Spinal cord (tissue), 10 donors: ENCODE measurements at places on chromosomes 5 and 9. TPM values are rescaled to one million over a fixed set of nuclear protein-coding genes. Genes with fewer than 3 reads are reported as not detected.

DNA sequence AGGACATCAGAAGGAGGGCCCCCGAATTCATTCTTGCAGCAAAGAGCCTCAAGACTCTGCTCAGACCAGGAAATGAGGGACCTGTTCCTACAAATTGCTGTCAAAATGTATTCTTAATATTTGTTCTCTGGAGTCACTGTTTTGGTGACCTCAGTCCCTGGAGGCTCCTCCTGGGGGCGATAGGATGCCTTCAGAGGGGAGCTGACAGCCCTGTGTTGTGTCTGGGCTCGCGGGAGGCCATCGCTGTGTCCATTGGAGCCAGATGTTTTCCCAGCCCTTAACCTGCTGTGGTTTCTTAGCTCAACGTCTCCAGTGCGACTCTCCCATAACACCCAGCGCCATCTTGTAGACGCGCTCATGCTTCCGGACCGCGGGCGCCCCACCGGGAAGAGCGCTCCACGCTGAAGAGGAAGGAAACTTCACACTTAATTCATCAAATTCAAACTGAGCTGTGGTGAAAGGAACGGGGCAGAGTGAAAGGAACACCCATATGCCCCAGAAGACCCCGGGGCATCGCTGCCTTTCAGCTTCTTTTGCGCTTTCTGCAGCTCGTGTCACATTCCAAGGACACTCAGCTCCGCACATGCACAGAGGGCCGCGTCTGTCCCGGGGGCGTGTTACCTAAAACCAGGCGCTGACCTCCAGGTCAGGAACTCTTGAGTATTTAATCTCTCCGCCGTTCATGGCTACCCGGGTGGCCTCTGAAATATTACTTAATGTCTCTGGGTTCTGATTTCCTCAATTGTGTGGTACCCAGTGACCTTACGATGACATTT lies 112.3 kb upstream of the GDNF start:
- DNase-seq, result no peak

DNA sequence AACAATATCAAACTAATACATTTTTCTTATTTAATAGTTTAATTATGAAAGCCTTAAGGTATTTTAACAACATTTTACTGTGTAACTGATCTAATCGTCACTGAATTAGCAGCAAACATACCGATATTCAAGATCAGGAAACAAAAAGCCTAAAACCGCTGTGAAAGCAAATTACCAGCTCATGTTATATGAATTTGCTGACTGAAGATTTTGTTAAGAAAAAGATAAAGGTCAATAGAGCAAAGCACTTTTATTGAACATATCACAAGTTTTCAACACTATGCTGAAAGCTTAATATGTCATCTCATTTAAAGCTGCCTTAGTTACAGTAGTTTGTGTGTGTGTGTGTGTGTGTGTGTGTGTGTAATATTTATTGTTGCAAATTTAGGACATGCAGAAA lies 1634.9 kb upstream of the NUDT12 start:
- DNase-seq, result no peak

DNA sequence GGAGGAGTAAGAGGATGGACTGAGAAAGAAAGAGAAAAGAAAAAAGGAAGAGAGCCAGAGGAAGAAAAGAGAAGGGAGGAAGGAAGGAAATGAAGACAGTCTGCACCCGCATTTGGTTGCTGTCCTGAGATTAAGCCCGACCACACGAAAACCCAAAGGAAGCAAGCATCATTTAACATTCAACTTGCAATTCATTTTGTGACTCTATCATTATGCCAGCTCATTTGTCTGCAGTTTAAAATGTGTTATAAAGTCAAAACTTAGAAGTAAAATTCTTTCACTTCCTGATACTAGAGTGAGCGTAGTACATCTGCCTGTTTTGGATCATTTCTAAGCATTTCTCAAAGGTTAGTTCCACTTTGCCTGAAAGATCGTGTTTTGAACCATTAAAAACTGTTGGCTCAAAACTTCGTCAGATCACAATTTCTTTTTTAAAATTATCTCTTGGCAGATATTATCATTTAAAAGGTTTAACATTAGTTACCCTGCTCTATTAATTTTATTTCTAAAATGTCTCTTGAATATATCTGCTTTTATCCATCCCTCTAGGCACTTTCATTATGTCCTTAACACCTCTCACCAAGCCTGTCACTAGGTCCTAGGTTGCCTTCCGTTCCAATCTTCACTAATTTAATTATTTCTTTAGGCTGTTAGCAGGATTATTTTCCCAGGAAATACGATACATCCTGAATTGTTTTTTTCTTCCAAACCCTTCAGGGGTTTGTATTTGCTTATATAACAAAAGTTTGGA lies 240.9 kb downstream of the TLE4 start:
- no peak for DNase-seq

DNA sequence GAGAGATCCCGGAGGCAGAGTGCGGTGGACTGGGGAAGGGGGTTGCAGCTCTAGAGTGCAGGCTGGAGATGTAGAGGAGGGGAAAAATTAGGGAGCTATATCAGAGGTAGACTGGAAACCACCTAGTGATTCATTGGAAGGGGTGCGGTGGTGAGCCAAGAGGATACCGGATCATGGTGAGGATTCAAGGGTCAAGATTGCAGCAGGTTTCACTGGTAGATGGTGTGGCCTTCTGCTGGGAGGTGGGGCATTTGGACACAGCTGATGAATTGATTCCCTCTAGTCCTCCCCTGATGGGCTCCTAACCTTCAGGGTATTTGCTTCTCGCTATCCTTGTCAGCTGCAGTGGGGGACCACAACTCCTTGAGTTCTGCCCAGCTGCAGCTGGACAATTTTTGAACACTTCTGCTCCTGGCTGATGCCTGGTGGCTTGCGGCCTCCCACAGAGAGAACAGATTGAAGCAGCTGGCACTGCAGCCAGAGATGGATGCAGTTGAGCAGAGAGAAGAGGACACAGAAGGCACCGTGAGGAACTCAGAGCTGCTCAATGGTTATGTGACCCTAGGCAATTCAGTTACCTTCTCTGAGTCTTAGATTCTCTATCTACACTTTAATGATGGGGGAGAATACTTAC lies 134.4 kb upstream of the ABCA1 start:
- DNase-seq, result no peak

- no peak for DNase-seq
Observed at GRCh38 chr5:91224969-91225368, 158.1 kb downstream of the ARRDC3 start.

DNA sequence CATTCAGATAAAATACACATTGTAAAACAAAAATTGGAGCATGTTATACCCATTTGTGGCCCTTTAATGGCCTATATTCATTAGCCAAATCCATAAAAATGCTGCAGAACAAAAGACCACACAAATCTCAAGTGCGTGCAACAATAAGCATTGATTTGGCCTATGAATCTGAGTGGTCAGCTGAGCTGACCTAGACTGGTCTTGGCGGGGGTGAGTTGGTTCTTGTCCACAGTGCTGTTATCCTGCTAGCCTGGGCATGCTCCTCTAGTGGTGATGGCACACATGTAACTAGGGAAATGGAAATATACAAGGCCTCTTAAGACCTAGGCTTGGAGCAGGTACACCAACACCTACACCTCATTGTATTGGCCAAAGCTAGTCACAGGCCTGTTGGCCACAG lies 122.2 kb upstream of the TBCA start:
- DNase-seq, result no peak

Gene GHR
- total RNA-seq, result 12.7 TPM

- no peak for DNase-seq
Observed at GRCh38 chr9:87068177-87068840, 121.0 kb upstream of the GAS1 start.

GRCh38 chr9:37430841-37431597 lies 8.5 kb downstream of the GRHPR start:
- no peak for DNase-seq

DNA sequence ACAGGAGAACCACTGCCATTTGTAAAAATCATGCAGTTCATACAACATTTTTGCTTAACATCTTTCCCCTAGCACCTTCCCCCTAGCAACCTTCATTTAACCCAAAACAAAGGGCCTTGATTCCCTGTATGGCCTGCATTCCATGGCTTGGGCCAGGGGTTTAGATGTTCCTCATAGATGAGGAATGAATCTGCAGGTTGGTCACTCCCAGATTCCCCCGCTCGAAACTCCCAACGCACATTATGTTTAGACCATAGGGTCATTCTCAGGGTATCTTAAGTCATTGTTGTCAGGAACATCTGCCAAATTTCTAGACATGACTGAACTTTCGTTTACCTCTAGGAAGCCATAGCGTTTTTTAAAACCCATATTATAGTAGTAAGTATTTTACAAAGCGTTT lies 282.2 kb upstream of the VLDLR start:
- DNase-seq, result no peak

Gene WDR31
- 3.4 TPM for total RNA-seq

DNA sequence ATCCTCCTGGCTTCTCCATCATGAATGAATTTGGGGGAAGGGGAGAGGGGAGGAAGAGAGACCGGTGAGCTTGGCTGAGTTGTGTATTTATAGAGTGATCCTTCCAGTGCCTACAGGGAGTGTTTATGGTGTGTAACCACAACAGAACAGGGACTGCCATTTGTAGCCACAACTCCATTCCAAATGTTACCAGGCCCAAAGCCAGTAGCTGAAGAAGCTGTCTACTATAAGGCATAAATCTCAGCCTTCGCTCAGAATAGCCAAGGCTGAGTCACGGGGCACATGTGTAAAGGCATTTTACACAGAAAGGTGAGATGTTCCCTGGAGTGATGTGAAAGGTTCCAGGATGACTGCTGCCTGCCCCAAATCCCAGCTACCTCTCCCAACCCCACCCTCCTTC lies 2.5 kb downstream of the TMEM252 start:
- DNase-seq, result peak; percentile 68

Gene WDR38
- 7.9 TPM for total RNA-seq

DNA sequence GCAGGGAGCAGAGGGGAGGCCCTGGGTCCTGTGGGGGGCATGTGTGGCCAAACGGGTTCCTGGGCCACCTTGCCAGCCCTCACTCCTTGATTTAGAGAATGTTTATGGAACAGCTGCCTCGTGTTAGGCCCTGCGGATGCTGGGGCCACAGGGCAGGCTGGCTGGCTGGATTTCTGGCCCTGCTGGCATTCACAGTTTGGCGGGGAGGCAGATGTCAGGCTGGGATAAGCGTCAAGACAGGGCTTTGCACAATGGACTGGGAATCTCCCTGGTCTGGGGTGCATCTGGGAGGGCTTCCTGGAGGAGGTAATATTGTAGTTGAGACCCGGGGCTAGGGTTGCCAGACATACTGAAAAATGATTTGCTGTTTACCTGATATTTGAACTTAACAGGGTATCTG lies 13.8 kb downstream of the NCS1 start:
- DNase-seq, result no peak

Gene LMX1B
- 3.5 TPM for total RNA-seq

DNA sequence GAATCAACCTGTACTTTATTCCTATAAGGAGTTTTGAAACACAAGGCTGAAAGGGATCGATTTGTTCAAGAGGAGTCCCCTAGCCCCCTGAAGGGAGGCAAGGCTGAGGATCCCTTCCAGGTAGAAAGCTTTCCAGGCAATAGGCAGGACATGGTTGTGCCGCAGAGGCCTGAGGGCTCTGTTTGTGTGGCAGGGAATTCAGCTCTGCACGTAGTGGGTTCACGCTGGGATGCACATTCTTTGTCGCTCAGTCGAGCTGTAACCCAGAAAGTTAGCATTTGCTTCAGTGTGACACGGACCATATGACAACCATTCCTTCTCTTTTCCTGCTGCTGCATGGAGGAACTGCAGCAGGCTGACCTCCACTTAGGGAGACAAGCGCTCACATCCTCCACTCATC lies 65.6 kb upstream of the TRIO start:
- no peak for DNase-seq

Gene QRFP
- total RNA-seq, result not detected
